Stimulated activated effector memory CD8-positive, alpha-beta T cell treated with anti-CD3 and anti-CD28 coated beads, Interleukin-12 subunit alpha, Interleukin-12 subunit beta, amount 100 ng/mL, for 72 hours (primary cell): ENCODE measurements at places on chromosomes 1 and 21.

DNA sequence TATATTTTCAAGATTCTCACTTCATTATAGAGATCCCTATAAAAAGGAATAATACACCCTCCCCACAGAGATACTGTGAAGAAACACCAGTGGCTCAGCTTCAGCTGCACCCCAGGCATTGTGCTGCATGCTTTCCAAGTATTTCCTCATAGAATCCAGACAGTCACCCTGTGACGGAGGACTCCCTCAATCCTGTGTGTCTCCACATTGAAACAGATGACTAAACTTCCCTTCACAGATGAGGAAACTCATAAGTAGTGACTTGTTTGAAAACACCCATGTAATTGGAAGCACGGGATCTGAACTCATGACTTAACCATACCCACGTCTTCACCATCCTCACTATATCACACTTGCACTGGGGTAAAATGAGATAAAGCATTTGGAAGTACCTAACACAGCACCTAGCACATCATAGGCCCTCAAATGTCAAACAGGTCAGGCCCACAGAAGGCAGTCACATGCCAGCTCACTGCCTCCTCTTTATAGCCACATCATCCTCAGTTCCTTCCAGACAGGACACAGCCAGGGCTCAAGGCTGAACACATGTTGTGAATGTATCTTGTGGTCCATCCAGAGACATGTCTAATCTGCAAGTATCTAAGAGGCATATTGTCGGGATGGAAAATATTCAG is 55.2 kb downstream of the GPR161 start:
- DNase-seq = no peak

GRCh38 chr1:206715552-206716158 is 30.9 kb downstream of the MAPKAPK2 start:
- no peak for DNase-seq

DNA sequence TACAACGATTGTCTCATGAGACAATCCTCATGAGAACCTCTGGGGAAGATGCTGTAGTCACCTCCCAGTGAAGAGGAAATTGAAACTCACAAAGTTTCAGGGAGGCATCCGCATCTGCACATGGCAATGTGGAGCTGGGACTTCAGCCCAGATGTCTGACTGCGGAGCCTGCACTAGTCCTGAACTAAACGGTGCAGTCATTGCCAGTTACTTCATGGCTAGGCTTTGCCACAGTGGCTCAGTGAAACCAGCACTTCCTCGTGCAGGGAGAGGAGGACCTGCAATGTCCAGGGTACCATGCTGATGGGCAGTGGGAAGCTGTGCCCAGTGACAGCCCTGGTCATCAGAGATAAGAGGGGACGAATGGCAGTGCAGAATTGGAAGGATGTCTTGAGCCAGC is 40.7 kb upstream of the ETS2 start:
- no peak for DNase-seq

DNA sequence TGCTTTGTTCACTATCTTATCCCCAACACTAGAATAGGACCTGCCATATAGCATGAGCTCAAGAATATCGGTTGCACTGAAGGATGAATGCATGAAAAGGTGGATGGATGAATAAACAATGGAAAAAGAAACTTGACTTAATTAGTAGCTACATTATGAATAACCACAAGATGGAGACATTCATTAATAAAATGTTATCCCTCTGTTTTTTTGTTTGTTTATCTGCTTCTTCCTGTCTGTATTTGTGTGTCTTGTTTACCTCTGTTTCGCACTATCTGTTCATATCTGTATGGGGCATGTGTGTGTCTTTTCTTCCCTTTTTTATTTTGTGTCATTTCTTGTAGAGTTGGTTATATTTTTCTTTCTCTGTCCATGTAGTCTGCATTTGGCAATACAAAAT is 1.1 kb upstream of the OR14I1 start:
- DNase-seq = no peak

DNA sequence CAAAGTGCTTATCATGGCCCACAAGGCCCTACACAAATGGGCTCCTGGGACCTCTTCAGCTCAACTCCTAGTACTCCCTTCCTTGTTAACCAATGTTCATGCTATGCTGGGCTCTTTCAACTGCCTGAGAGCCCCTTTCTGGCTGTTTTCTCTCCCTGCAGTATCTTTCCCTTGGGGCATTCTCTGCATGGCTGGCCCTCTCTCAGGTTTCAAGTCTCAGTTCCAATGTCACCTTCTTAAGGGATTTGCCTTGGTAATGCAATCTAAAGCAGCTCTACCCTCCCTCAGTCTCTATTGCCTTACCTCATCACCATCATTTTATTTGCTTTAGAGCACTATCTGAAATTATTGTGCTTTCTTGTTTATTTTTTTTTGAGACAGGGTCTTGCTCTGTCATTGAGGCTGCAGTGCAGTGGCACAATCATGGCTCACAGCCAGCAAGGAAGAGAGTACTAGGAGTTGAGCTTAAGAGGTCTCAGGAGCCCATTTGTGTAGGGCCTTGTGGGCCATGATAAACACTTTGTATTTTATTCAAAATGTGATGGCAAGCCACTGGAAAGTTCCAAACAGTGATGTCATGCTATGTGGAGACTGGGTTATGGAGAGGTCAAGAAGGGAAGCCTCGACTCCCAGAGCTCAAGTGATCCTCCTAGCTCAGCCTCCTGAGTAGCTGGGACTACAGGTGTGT is 63.4 kb upstream of the SRSF10 start:
- no peak for DNase-seq

DNA sequence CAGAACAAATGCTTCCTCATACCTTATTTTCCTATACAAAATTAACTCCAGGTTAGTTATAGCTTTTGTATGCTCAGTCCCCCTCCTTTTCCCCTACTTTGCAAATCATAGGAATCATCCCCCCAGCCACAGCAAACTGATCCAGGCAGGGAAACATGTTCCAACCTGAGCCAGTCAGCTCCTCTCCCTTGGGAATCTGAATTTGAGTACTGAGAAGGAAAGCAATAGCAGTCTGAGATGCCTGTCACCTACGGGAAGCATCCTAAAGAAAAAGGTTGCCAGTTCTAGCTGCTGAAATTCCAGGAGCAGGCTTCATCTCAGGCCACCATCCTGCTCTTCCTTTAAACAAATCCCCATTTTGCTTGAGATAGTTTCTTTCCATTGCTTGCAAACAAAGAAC is 6.9 kb downstream of the ADSS2 start:
- DNase-seq = no peak

DNA sequence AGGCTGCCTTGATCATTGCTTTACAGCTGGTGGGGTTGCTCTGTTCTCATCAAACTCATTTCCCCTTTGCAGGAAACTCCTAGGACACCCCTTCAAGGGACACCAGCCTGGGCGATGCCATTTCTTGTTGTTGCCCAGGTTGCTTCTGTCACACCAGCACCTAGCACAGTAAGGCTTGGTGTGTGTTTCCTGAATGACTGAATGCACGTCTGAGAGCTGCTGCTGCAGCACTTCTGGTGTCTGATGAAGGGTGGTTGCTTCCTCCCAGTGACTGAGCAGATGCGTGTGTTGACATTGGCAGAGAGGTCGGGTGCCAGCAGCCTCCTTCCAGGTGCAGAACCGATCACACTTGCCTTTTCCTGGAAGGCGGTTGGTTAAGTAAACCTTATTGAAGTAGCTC is 477.4 kb downstream of the CAMTA1 start:
- DNase-seq = no peak
